ENCODE measurements at places on chromosomes 12 and 14.

- no peak for DNase-seq
Measured at GRCh38 chr14:35576856-35577255, 42.9 kb downstream of the INSM2 start.

- no peak for DNase-seq
Measured at GRCh38 chr14:104387022-104388010, 192.2 kb upstream of the C14orf180 start.

DNA sequence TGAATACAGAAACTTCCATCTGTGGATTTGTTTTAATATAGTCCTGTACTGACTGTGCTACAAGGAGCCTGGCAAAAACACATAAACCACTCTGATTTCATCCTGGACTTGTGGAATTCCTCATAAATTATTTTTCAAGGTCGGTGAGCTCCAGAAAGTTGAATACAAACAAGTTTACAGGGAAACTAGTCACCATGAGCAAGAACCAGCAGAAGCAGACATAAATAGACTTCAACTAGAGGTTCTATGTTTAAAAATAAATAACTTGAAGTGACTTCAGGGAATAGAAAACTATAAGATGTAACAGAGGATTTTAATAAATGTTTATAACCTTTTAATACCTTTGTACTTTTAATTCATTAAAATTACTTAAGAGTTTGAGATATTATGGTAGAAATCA lies 63.5 kb downstream of the EFCAB11 start:
- no peak for DNase-seq

GRCh38 chr12:89547101-89547500 lies 21.3 kb upstream of the POC1B start:
- no peak for DNase-seq

DNA sequence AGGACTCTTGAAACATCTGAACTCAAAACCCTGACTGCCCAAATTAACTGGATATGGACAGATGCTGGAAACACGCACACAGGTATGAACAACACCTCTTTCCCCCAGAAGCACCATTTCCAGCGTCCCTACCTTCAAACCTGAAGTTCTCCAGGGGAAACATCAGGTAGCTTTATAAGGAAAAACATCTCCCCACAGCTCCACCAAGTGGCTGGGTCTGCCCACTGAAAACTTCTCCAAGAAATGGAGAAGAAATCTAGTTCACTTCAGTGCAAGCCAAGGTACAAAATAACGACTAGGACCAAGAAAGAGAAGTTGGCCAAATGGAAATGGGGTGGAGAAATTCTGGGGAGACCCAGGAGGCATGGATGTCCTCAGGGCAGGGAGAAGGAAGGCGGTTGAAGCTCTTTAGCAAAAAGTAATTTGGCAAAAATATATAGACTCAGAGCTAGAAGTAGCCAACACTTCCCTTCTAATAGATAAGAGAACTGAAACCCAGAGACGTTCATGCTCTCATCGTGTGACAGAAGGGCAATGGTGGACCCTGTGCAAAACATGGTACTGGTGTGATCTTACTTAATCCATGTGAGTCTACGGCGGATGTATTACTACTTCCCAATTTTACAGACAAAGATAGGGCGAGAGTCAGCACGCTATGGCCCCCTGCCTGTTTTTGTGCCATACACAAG lies 10.5 kb upstream of the NUAK1 start:
- DNase-seq, result no peak

- no peak for DNase-seq
Measured at GRCh38 chr12:96402061-96402460, 1.8 kb upstream of the CDK17 start.

DNA sequence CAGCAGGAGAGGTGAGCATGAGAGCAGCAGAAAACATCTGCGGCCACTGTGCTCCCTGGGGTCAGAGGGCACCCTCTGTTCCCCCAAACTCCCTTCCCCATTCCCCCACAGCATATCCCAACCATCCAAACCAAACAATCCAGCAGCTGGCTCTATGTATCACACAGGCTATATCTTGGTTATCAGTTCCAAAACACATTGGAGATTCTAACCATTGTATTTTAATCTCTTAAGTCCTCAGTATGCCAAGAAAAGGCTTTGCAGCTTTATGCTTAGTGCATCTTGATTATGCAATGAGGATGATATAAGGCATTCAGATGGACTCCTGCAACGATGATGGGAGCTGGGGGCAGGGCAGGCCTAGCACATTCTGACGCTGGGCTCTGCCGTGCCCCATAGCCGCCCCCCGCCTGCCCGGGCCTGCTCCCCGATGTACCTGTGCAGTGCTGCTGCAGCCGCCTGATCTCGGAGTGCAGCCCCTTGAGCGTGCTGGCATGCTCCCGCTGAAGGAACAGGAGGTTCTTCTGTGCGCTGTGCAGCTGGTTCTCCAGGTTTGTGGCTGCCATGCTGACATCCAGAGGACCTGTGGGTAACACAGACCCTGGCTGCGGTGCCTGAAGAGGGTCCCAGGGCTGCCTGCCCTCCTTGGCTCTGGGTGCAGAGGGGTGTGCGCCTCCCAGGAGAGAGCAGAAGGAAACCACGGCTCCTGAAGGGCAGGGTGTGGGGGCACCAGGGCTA lies 29.6 kb downstream of the CCDC92 start:
- no peak for DNase-seq

DNA sequence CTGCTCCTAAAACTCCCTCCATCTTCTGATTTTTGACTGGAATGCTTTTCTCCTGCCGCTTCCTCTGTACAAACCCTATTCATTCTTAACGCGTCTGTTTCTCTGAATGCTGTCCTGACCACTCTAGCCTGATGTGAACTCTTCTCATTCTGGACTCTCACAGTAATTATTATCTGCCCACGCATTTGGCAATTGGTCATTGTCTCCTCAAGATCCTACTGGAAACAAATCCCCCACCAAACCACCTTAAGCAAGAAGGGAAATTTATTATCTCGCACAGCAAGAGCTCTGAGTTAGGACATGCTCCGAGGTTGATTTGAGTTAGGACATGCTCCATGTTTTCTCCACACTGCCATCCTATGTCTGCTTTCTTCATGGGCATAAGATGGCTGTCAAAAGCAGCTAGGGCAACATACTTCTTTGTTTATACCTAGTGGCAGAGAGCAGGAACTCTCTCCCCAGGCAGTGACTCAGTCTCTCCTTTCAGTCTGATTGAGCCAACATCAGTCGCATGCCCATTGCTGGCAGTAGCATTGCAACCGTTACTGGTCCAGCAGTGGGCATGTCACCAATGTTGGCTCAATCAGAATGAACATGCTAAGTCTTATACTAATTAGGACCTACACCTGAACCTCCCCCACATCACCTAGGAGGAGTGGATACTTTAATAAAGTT lies 102.2 kb downstream of the SSPN start:
- DNase-seq, result no peak

DNA sequence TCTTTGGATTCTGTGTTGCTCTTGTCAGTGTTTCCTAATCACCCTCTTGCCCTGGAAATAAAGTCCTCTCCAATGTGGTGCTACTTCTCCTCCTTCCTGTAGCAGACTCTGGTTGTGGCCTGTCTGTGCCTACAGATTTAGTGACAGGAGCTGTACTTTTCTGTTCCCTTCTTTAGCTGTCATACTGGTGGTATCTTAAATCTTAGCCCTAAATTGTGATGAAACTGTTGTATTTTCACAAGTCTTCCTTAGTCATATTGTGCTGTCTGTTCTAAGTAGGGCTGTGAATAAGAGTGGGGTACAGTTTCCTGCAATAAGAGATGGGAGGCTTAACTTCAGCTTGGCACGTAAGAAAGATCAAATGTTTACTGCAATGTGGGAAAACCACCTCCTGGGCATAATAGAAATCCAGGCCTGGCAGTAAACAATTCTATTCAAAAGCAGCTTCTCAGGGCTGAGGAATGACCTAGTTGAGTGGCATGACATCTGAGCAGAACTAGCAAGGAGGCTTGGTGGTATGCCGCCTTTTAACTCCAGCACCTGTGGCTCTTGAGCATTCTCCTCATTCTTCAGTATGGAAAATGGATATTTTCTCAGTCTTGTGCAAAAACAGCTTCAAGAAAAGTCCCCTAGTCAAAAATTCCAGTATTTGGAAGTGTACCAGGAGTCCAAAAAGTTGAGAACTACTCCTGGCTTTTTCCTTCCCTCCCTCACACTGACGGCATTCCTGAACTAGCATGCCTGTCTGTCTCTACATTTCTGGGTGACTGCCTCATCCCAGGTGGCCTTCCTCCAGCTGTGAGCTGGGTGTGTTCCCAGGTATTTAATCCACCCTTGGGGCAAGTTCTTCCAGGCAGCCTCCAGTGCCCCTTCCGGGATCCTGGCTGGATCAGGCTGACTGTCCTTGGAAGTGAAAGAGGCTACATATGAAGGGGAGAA lies 19.5 kb downstream of the ANO6 start:
- no peak for DNase-seq

DNA sequence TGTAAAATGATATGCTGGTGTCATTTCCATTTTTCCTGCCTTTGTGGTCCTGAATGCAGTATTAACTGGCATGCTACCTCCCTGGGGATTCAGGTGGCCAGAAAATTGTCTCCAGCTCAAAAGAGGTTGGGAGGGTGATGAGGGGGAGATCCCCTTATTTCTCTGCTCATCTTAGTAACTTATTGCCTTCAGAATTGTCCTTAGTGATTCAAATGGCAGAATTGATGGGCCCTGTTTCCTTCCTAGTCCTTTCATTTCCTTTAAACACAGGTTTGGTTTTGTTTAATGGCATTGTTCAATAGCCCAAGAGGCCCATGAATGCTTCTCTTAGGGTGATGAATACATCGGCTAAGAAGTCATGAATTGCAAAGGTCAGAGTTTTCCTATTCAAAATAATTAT lies 207.0 kb downstream of the SLC41A2 start:
- DNase-seq, result no peak

GRCh38 chr12:110906083-110906482 lies 14.3 kb downstream of the MYL2 start:
- DNase-seq, result no peak

GRCh38 chr14:89828471-89829165 lies 125.9 kb downstream of the EFCAB11 start:
- DNase-seq, result no peak

- DNase-seq, result no peak
Measured at GRCh38 chr14:79598339-79598738, 613.0 kb downstream of the DIO2 start.

GRCh38 chr12:107475900-107476299 lies 209.7 kb upstream of the PWP1 start:
- DNase-seq, result no peak

- no peak for DNase-seq
Measured at GRCh38 chr14:92058006-92058917, 18.4 kb upstream of the TRIP11 start.

DNA sequence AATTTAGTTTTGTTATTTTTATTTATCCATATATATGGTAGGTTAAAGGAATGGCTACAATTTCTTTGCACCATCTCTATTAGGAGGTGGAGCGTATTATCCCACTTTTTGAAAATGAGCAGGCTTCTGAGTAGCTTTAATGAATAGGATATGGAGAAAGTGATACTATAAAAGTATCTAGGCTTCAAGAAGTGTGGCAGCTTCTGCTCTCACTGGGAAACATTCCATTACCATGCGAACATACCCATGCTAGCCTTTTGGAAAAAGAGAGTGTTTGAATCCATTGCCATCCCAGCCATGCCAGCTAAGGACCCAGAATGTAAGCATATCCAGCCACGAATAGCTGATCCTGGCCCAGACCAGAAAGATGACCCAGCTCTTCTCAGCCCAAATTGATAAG lies 107.3 kb downstream of the SLC38A4 start:
- DNase-seq, result no peak

- peak; percentile 8 for DNase-seq
Measured at GRCh38 chr12:104643819-104644669, 187.3 kb downstream of the CHST11 start.

GRCh38 chr14:102019006-102019540 lies 54.7 kb downstream of the DYNC1H1 start:
- DNase-seq, result no peak

- no peak for DNase-seq
Measured at GRCh38 chr12:122023339-122024131, 1.9 kb downstream of the BCL7A start.

DNA sequence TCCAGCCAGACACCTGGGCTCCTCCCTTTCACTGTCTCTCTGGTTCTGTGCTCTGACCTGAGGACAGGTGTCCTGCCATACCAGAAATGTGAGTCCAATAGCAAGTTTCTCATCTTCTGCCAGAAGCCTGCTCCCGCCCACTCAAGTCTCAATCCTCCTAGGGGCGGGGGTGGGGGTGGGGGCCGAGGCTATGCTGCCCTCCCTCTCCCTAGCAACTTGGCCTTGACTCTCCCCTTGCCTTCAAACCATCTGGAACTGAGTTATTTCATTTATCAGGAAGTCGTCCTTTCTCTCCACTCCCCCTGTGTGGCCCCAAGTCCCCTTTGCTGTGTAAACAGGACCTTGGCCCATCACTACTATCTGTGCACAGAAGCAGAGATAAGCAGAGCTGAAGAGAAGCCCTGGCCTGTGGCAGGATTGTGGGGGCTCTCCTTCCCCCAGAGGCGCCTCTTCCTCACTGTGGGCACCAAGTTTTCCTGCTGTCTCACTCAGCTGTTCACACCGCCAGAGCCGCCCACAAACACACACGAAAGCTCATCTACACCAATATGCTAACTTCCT lies 117.1 kb downstream of the DPF3 start:
- DNase-seq, result no peak

DNA sequence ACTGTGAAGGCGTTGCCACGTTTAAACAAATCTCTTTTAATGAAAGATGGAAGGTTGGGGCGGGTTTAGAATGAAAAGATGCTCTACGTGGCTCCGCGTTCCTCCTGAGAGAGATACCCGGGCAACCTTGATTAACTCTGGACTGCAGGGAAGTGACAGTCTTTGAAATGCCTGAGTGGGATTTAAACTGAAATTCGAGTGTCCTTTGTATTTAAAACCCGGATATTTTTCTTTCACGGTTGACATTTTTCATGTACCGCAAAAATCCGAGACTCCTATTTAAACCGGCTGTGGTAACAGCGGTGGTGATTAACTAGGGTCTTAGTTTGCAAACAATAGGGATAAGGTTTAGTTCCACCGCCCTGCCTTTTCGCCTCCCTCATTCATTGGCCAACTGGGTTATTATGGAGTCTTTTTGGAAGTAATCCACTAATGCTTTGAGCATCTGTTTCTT lies 707 bp downstream of the G2E3 start:
- no peak for DNase-seq

GRCh38 chr12:75955251-75955650 lies 76.3 kb downstream of the PHLDA1 start:
- no peak for DNase-seq

DNA sequence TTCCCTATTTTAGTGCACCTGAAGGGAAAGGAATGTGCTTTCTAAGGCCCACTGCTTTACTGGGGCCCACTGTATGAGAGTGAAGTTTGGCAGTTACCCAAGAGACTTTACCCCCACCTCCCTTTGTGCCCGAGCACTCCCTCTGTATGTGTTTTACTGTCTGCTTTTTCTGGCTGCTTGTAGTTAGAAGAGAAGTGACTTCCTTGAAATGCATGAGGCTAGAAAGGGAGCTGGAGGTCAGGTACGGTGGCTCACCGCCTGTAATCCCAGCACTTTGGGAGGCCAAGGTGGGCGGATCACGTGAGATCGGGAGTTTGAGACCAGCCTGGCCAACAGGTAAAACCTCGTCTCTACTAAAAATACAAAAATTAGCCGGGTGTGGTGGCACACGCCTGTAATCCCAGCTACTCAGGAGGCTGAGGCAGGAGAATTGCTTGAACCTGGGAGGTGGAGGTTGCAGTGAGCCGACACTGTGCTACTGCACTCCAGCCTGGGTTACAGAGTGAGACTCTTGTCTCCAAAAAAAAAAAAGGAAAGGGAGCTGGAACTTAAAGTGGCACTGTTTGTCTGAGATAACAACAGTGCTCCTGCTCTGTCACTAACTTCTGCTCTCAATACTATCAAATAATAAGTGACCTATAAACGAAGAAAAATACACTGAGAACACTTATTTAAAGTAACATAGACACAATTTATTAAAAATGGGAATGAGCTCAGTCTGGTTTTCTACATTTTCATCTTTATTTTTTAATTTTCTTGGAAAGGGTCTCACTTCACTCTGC lies 5.8 kb downstream of the TRIP11 start:
- no peak for DNase-seq
